ENCODE measurements at places on chromosomes 6 and 20.
A peak's percentile ranks its signal among the peaks of the same experiment; 100 is the strongest.

DNA sequence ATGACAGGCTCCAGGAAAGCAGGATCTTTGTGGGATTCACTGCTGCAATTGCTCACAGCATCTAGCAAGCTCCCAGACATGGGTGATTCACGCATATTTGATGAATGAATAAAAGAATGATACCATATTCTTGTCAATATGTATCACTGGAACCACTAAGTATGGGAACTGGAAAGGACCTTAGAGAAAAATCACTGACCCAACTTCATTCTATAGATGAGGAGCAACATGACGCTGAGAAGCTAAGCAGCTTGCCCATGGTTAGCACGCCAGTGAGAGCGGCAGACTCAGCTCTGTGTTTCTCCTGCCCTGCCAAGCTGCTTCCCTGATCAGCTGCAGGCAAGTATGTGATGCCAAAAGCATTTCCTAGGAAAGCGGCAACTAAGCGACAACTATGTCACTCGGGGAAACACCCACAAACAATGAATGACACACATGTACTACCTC, 66.8 kb downstream of the PPP1R3G start:
- DNase-seq, result no peak

GRCh38 chr6:13536796-13537526, 37.4 kb upstream of the SIRT5 start:
- DNase-seq, result no peak

DNA sequence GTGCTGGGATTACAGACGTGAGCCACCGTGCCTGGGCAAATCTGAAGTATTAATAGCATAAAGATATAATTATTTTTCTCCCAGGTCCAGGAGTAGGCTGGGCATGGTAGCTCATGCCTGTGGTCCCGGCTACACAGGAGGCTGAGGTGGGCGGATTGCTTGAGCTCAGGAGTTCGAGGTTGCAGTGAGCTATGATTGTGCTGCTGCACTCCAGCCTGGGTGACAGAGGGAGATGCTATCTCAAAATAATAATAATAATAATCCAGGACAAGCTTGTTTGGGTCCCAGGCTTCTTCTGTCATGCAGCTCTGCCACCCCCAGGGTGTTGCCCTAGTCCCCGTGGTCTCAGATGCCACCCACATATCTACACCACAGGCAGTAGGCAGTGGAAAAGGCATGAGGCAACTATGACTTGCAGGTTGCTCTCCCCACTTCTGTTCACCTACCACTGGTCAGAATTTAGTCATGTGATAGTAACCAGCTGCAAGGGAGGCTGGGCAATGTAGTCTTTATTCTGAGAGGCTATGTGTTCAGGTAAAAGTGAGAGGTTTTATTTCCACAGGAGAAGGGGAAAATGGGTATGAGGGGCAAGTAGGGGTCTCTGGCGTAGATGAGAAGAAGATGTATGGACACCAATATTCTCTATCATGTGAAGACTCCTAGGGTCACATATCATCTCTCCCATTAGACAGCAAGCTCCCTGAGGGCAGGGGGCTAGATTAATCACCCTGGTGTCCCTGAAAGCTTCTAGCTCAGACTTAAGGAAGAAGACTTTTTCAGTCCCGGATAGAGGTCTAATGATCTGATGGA, 25.7 kb downstream of the TCF15 start:
- peak; percentile 18 for DNase-seq

GRCh38 chr6:169701954-169702839, at the start of the genes C6orf120 and WDR27:
Gene C6orf120, plus strand, starts transcription at chr6:169702126. Its CDS starts 334 bp downstream, at chr6:169702460.
Gene WDR27, minus strand, starts transcription at chr6:169702029. Its CDS starts 13,024 bp downstream, at chr6:169689005.
- peak; percentile 98 for DNase-seq

- DNase-seq, result no peak
Observed at GRCh38 chr6:91437315-91437729, 850.5 kb upstream of the MAP3K7 start.

Data from activated CD4-positive, alpha-beta T cell treated with anti-CD3 and anti-CD28 coated beads, Interleukin-2, amount 50 U/mL, for 48 hours (primary cell).